ENCODE measurements at places on chromosomes 7 and 10.

DNA sequence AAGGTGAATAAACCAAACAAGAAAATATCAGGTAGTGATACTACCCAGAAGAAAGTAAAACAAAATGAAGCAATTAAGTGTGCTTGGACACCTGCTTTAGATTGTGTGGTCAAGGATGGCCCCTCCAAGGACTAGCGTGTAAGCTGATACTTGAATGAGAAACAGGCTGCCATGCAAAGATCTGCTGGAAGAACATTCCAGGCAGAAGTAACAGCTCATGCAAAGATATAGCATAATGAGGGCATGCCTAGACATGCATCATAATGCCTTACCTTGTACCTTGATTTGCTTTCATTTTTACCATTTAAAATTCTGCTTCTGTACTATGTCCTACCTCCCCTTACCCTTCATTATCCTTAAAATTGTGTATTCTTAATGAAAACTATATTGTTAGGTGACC is 74.8 kb upstream of the HDAC9 start:
- DNase-seq, result no peak

GRCh38 chr7:123791001-123791400 is 42.2 kb upstream of the WASL start:
- DNase-seq, result no peak

DNA sequence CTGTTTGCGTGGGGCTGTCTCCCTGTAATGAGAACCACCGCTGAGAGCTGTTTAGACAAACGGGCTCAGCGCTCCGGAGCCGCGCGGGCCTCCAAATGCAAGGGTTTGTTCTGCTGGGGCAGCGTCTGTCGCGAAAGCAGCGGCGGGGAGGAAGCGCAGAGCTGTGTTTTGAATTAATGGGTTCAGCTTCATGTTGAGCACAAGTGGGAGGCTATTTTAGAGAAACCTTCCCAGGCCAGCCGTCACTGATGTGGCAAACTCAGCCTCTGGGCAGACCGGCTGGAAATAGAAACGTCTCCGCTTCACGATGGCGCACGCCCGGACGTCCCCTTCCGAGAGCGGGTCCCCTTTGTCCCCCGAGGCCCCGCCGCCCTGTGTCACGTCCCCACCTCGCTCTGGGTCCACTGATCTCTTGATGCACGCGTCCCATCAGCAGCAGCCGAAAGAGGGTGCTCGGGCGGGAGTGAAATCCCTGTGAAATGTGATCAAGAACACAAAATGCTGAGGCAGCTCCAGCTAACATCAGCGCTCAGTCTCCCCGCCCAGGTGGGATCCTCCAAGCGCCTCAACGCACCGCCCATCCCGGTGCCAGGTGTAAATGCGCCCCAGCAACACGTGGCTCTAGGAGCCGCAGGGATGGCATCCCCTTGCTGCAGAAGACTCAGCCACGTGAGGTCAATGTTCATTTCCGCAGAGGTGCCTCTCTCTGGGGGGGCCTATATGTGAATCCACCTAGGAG is 44.9 kb downstream of the BAMBI start:
- peak; percentile 28 for DNase-seq

DNA sequence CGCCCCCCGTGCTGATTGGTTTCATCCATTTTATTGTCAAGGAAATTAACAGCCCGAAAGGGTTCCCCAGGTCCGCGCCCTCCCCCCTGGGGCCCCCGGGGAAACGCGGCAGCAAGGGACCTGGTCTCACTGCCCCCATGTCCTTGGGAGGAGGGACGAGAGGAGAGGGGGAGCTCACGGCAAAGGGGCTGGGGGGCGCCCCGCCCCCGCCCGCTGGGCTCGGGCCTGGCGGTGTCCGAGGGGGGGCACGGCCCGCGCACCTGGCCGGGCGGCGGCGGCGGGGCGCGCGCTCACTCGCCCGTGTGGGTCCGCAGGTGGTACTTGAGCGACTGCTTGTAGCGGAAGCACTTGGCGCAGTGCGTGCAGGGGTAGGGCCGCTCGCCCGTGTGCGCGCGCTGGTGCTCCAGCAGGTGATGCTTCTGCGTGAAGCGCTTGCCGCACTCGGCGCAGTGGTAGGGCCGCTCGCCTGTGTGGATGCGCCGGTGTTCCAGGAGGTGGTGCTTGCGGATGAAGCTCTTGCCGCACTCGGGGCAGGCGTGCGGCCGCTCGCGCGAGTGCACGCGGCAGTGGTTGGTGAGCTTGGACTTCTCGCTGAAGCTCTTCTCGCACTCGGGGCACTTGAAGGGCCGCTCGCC is 29.3 kb downstream of the ZNF777 start:
- DNase-seq, result no peak

DNA sequence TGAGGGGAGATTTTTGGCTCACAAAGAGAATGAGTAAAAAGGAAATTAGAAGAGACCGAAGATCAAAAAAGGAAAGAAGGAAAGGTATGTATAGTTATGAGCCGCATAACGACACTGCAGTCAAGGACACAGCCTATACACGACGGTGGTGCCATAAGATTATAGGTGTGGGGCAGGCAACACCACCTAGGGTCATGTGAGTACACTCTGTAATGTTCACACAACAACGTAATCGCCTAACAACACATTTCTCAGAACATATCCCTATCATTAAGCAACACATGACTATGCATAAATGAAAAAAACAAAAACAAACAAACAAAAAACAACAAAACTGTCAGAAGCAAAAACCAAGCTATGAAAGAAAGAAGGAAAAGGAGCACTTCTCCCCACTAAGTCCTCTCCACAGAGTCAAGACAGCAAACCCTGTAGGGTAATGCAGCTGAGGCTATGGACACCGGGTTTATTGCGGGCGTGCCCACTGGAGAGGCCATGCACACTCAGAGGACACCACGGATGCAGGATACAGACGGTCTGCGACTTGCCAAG is 45.1 kb downstream of the PIP4K2A start:
- DNase-seq, result no peak

DNA sequence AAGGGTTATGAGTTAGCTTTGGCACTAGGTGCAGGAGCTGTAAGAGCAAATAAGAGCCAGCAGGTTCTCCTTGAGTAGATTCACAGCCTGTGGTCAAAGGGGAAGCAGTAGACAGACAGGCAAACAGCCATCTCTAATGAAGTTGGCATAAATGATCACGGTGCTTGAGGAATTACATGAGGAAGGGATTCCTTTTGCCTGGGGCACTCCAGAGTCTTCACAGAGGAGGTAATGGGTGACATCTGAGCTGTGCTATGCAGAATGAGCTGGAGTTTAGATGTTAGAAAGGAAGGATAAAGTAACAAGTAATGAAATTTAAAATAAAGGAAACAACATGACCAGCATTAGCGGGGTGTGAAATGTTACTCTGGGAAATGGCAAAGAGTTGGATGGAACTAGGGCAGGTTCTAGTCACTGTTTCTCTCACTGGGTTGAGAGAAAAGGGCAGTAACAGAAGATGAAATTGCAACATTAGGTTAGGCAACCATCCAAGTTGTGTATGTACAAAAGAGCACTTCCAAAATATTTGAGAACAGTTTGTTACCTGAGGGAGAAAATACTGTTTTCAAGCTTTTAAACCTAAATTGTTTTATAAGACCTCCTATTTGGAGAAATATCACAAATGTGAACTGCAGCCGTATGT is 613.8 kb downstream of the PHTF2 start:
- no peak for DNase-seq

DNA sequence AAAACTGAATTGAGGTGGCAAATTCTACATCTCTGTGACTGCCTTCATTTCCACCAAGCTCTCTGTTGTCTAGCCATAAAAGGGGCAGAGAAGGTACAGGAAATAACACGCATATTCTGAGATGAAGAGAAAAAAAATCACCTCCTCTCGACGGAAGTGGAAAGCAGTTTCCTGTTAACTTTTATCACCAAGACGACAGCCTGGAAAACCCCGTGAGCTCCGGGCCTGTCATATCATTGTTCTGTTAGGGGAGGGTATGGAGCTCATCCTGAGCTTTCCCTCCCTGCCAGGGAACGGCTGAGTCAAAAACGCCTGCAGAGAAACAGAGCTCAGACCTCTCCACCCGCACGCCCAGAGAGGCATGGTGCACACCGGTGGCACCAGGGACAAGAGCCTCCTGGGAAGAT is 200.3 kb downstream of the PRPF18 start:
- DNase-seq, result peak; percentile 87
